ENCODE measurements at places on chromosomes 11 and 22. TPM values are rescaled to one million over a fixed set of nuclear protein-coding genes. Genes with fewer than 3 reads are reported as not detected.

DNA sequence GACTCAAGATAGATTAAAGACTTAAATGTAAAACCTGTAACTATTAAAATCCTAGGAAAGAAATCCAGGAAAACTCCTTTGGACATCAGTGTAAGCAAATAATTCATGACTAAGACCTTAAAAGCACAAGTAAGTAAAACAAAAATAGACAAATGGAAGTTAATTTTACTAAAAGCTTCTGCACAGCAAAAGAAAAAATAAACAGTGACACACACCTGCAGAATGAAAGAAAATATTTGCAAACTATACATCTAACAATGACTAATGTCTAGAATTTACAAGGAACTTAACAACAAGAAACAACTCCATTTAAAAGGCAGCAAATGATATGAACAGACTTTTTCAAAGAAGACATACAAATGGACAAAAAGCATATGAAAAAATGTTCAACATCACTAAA, 359.1 kb downstream of the LUZP2 start:
- DNase-seq: no peak

DNA sequence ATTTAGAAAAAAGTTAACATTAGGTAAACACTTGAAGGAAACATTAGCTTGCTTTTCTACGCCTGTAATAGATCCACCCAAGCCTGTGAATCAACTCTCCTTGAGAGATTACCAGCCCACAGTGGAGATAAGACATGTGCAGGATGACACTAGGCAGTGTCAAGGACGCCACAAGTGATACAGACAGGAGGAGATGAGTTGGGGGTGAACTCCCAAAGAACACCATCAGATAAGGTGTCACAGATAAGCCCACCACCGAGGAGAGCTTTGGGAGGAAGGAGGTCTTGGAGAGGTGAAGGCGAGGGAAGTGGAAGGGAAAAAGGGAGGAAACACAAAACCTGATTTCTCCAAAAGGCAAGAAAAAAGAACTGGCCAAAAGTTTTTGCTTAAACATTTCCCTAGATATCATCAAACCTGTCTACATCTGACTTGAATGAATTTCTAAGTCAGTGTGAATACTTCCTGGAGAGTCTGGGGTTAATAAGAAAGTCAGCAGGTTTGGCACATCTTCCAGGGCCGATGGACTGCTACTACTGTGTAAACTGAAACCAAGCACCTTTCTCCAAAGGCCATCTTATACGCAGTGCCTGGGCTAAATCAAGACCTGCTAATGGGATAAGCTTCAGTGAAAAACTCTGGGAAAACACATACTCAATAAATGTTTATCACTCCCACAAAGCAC, 15.5 kb downstream of the CLTCL1 start:
- DNase-seq: no peak

Gene OR5P2
- not detected for total RNA-seq

Gene SLN
- not detected for total RNA-seq

Gene OR8A1
- not detected for total RNA-seq
